Stimulated activated CD4-positive, alpha-beta T cell treated with anti-CD3 and anti-CD28 coated beads, Interleukin-15, amount 100 ng/mL, for 1 hour (primary cell): ENCODE measurements at places on chromosomes 7 and 10.

DNA sequence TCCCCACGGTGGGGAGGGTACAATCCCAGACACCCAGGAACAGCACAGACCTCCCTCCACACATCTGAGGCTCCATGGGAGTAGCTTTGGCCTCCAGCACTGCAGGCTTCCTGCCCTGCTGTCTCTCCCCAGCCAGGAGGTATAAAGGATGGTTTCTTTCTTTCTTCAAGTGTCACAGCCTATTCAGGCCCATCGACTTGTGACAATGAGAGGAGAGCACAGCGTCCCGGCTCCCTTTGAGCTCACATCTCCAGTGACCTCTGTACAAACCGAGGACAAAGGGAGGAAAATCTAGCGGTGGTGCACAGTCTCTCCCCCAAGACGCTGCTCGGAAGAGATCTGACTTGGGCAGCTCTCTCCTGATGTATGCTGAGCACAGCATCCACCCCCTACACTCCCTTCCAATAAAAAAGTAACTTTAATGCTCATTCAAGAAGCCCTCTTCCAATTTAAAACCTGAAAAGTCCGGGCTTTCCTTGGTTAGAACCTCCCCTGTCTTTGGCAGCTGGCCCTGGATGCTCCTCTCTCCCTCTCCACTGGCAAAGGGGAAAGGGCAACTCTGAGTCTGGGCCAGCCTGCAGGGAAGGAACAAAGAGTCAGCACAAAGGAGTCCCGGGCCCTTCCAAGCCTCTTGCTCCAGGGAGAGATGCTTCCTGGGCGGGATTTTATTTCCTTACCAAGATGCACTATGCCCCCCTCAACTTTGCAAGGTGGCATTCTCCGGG lies 18.0 kb downstream of the CHST15 start:
- DNase-seq, result no peak

DNA sequence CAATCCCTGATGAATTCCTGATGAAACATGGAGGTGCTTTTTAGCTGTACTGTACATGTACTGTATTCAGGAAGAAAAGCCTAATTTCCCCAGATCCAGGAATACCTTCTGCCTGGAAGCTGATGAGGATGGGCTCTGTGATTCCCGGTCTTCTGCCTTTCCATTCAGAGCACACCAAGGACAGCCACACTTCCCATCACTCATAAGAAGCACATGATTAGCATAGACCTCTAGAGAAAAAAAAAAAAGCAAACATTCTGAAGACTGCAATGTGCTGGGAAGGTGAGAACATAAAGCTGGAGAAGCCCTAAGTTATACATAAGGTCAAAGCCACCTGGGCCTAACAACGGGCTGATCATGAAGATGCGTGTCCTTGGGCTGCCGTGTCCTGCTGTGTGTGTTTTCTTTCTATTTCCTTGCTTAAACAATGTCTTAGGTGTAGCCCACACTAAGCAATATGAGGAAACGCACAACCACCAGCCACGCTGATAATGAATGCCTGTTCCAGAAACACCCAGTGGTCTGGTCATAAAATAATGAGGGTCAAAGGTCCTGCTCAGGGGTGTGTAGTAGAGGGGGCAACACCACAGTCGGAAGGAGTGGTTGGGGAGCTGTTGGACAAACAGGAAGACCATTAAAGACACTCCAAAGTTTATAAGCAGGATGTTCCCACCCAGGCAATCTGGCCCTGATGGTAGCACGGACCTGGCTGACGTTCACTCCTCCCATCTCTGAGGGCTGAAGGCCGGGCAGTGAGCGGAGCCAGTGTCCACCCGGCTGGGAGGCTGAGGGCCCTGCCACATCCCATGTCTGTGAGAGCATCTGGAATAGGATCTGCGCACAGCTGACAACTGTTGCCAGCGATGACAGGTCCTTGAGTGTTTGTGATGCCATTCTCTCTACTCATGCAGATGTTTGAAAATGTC lies 7.9 kb downstream of the PKD1L1 start:
- no peak for DNase-seq

GRCh38 chr7:155391414-155391813 lies 66.5 kb upstream of the EN2 start:
- no peak for DNase-seq

GRCh38 chr10:110163192-110163773 lies 44.1 kb upstream of the MXI1 start:
- DNase-seq, result no peak
